Upper lobe of left lung (tissue), 6 donors: ENCODE measurements at places on chromosomes 12 and 14. TPM values are rescaled to one million over a fixed set of nuclear protein-coding genes. Genes with fewer than 3 reads are reported as not detected.

- H3K36me3 ChIP-seq = no peaks in the 10 kb centered on the region
- H3K4me3 ChIP-seq = no peak overlapping the region
- H3K27me3 ChIP-seq = no peaks in the 10 kb centered on the region
- DNase-seq = no peak
These were observed 172.2 kb downstream of the SLC16A7 start for GRCh38 chr12:59768031-59768430.

DNA sequence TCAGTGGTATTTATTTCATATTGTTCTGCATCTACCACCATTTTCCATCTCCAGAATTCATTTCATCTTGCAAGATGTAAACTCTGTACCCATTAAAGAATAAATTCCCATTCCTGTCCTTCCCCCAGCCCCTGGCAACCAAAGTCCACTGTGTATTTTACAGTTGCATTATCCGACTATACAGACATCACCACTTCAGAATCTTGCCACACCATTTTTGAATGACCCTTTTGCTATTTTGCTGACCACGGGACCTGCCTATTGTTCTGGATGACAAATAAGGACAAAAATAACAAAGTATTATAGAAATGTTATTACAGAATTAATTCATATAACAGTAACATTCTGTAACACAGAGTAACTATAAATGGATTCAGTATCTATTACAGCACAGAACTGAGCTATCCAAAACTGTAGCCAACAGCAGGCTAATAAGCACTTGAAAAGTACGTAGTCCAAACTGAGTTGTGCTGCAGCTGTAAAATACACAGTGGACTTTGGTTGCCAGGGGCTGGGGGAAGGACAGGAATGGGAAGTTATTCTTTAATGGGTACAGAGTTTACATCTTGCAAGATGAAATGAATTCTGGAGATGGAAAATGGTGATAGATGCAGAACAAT is 61.3 kb downstream of the CDK17 start:
- H3K27me3 ChIP-seq = no peaks in the 10 kb centered on the region
- no peak overlapping the region for H3K27ac ChIP-seq
- H3K4me1 ChIP-seq = no peaks in the 10 kb centered on the region
- no peaks in the 10 kb centered on the region for H3K36me3 ChIP-seq
- DNase-seq = no peak

DNA sequence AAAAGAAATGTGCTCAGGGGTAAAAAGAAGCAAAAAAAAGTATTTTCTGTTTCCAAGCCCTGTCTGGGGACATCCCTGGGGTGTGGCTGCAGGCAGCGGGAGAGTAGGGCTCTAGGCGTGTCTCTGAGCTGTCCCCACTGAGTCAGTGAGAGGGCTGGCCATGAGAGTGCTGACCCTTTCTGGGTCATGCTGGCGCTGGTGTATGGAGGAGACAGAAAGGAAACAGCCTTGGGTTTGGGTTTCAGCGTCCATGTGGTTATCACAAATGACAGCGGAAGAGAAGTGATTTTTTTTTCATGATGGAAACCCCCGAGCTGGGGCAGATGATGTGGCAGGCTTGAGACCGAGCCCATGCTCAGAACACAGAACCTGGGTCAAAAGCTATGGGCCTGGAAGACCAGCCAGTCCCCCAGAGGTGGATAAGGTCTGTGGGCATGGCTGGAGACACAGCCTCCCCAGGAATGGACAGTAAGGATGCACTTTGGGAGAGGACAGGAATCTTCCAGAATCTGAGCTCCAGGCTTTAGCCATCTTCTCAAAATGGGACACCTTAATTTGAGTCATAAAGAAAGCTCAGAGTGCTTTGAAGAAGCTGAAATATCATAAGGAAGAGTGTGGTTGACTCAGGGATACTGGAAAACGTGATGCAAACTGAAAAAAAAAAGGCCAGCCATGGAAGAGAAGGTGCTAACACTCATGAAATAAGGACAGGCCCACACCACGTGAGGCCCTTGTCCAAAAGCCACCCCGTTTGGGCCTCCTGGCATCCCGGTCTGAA is 36.2 kb downstream of the SYNE3 start:
- no peak for DNase-seq
- H3K27ac ChIP-seq = no peak overlapping the region
- peaks cover under 1% of the 10 kb centered on the region for H3K36me3 ChIP-seq
- no peak overlapping the region for H3K4me3 ChIP-seq

DNA sequence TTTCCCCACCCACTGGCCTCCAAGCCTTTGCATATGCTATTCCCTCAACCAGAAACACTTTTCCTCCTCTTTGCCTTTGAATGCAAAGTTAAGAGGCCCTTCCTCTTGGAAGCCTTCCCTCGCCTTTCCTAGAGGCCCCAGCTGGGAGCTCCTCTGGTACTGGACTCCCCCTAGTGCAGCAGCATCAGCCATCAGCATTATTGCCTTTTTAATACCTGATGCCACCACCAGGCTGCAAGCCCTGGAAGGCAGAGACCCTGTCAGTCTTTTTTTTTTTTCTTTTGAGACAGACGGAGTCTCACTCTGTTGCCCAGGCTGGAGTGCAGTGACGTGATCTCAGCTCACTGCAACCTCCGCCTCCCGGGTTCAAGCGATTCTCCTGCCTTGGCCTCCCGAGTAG is 19.1 kb upstream of the PLA2G1B start:
- H3K27ac ChIP-seq = no peak overlapping the region
- peaks cover 2% of the 10 kb centered on the region for H3K4me1 ChIP-seq
- no peak for DNase-seq
- no peak overlapping the region for H3K4me3 ChIP-seq
- no peaks in the 10 kb centered on the region for H3K36me3 ChIP-seq
- H3K27me3 ChIP-seq = no peaks in the 10 kb centered on the region

DNA sequence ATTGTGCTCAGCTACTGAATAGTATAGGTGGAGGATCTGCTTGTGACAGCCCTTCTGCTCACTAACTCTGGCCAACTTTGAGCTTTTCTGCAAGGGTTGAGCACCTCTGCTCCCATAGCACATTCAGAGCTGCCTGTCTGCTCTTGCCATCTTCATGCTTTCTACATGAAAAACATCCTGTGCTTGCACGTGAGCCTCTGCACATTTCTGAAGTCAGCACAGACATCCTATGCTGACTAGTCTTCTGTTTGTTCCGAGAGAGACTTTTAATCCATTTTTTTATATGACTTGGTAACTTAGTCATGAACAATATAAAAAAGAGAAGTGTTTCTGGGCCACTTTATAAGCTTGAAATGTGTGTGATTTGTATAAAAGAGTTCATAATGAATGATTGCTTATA is 969.3 kb downstream of the TMTC2 start:
- H3K27me3 ChIP-seq = no peaks in the 10 kb centered on the region
- no peaks in the 10 kb centered on the region for H3K4me1 ChIP-seq
- H3K36me3 ChIP-seq = no peaks in the 10 kb centered on the region

GRCh38 chr12:108875682-108876361 is 4.1 kb upstream of the DAO start:
- DNase-seq = no peak
- no peak overlapping the region for H3K27ac ChIP-seq
- H3K27me3 ChIP-seq = no peaks in the 10 kb centered on the region
- H3K4me3 ChIP-seq = no peak overlapping the region
- H3K36me3 ChIP-seq = no peaks in the 10 kb centered on the region
- no peaks in the 10 kb centered on the region for H3K4me1 ChIP-seq

DNA sequence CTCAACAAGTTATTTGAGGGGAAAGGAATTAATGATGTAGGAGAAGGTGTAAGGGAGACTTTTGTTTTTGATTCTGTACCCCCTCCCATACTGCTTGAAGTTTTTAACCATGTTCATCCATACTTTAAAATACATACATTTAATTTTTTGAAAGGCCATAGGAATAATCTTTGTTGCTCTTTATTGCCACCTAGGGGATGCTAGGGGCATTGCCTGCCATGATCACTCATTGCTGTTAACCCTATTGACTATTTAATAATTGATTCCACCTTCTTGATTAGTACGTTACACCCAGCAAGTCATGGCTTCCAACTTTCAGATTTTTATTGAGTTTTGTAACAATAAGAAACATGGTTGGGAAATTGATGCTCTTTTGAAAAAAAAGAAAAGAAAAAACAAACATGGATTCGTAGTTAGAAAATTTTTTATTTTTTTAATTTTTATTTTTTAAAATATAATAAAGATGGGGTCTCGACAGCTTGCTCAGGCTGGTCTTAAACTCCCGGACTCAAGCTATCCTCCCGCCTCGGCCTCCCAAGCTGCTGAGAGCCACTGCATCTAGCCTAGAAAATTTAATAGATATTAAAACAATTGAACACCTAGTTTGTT is 8.5 kb upstream of the PRKAB1 start:
- no peak for DNase-seq
- no peaks in the 10 kb centered on the region for H3K36me3 ChIP-seq
- H3K4me1 ChIP-seq = no peaks in the 10 kb centered on the region
- no peak overlapping the region for H3K27ac ChIP-seq

GRCh38 chr14:59755409-59756135 is 115.0 kb downstream of the RTN1 start:
- H3K4me3 ChIP-seq = no peak overlapping the region
- no peak overlapping the region for H3K27ac ChIP-seq
- no peaks in the 10 kb centered on the region for H3K4me1 ChIP-seq
- no peak for DNase-seq

DNA sequence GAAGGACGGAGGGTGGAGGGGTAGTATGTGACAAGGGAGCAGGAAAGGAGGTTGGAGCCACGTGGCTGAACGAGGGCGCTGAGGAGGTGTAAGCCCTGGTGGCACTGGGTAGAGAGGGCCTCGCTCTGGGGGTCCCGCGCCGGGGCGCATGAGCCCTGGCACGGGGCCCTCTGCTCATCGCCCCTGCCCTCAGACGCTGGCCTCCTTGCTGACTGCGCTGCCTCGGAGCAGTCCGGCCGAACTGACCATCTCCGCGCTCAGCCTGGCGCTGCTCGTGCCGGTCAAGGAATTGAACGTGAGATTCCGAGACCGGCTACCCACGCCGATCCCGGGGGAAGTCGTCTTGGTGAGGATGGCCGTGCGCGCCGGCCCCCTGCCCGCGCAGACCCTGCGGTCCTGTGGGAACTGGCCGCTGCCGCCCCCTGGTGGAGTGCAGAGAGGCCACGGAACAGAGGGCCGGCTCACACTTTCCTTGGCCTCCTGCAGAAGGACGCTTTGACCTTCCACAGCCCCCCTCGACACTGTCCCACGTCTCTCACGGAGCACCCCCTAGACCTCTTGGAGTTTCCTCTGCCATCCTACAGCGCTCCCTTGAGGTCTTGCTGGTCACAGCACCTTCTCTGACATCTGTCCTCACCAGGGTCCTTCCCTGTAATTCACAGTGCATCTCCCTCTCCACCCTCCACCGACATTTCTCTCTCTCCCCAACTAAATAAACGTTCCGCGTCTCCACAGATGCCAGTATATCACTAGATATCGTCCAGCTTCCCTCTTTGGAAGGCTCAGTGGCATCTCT is 10.5 kb downstream of the ARHGEF25 start:
- peaks cover 31% of the 10 kb centered on the region for H3K4me1 ChIP-seq
- H3K4me3 ChIP-seq = peak overlapping the region; percentile 50
- no peak overlapping the region for H3K27ac ChIP-seq
- DNase-seq = no peak
- H3K27me3 ChIP-seq = peaks cover 39% of the 10 kb centered on the region

- no peak for DNase-seq
- peak overlapping the region; percentile 66 for H3K4me3 ChIP-seq
- H3K36me3 ChIP-seq = no peaks in the 10 kb centered on the region
- H3K27ac ChIP-seq = no peak overlapping the region
- peaks cover 74% of the 10 kb centered on the region for H3K4me1 ChIP-seq
- no peaks in the 10 kb centered on the region for H3K27me3 ChIP-seq
These were observed 4.1 kb downstream of the RAP1B start for GRCh38 chr12:68614769-68615168.

DNA sequence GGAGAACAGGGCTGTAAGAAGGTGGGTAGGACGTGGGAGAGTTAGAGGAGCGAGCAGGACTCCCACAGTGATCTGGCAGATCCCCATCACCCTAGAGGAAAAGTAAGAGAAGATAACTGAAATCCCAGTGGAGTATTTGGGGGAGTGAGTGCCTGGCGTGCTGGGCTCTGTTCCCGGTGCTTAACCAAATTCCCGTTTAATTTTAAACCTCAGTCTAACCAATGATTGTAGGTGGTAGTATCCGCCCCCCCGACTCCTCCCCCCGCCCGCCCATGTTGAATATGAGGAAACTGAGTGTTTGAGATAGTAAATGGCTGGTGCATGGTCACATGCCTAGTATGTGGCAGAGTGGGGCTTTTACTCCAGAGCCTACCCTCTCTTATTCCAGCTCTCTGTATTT is 1.2 kb downstream of the TARBP2 start:
- peaks cover 35% of the 10 kb centered on the region for H3K36me3 ChIP-seq
- DNase-seq = no peak
- H3K4me3 ChIP-seq = peak overlapping the region; percentile 82
- peaks cover 32% of the 10 kb centered on the region for H3K4me1 ChIP-seq
- peak overlapping the region; percentile 96 for H3K27ac ChIP-seq

GRCh38 chr12:31387011-31387410 is 61.1 kb upstream of the SINHCAF start:
- no peaks in the 10 kb centered on the region for H3K36me3 ChIP-seq
- no peak overlapping the region for H3K4me3 ChIP-seq
- no peak for DNase-seq
- no peaks in the 10 kb centered on the region for H3K4me1 ChIP-seq
- no peaks in the 10 kb centered on the region for H3K27me3 ChIP-seq
- H3K27ac ChIP-seq = no peak overlapping the region

- H3K27ac ChIP-seq = no peak overlapping the region
- H3K27me3 ChIP-seq = no peaks in the 10 kb centered on the region
These were observed 1019.0 kb upstream of the TMEM132C start for GRCh38 chr12:127247937-127248336.

DNA sequence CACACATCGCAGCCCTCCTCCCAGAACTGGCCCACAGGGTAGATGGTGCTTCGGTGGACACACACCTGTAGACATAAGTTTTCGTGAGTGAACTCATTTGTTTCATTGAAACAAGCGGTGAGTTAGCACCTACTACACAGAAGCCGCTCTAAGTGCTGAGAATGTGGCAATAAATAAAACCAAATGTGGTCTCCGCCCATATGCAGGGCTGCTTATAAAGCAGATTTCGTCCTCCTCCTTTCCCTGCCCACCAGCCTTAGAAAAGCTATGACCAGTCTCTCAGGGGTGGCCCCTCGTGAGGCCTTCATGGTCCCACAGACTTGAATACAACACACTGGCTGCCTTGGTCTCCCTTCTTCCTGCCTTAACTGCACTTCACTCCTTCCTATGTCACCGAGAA is 31.1 kb upstream of the ANO2 start:
- H3K27me3 ChIP-seq = no peaks in the 10 kb centered on the region
- no peak for DNase-seq
- H3K4me1 ChIP-seq = peaks cover 4% of the 10 kb centered on the region
- no peak overlapping the region for H3K4me3 ChIP-seq

GRCh38 chr12:108857158-108857407 is 300 bp downstream of the SSH1 start:
- H3K27ac ChIP-seq = peak overlapping the region; percentile 94
- H3K4me1 ChIP-seq = peaks cover 46% of the 10 kb centered on the region
- no peaks in the 10 kb centered on the region for H3K27me3 ChIP-seq

The DACT1 gene
- total RNA-seq = 7.4 TPM

The ARHGDIB gene
- total RNA-seq = 179 TPM

The GPR84 gene
- 2.1 TPM for total RNA-seq

The IPO4 gene
- total RNA-seq = 20.8 TPM

The PRR4 gene
- total RNA-seq = 34.6 TPM

The SIX6 gene
- not detected for total RNA-seq
